Mesangial cell (primary cell): ENCODE measurements at places on chromosomes 5 and 9. TPM values are rescaled to one million over a fixed set of nuclear protein-coding genes. Genes with fewer than 3 reads are reported as not detected.

Gene PCDHA2
- under 0.01 TPM in 1 of 2 replicates, not detected in the other for total RNA-seq

Gene NTNG2
- under 0.01 and 1.1 TPM in 2 replicates for total RNA-seq

Gene TXNDC8
- not detected in 2 replicates for total RNA-seq

Gene RANBP3L
- total RNA-seq, result not detected in 2 replicates

Gene C5orf58
- not detected in 2 replicates for total RNA-seq

Gene TOR4A
- 50.8 and 52.1 TPM in 2 replicates for total RNA-seq

Gene PCDHB3
- total RNA-seq, result 0.16 and 0.38 TPM in 2 replicates

Gene TMEM232
- under 0.01 and 1.3 TPM in 2 replicates for total RNA-seq

Gene ATP10B
- not detected in 2 replicates for total RNA-seq

Gene ARAP3
- total RNA-seq, result 6.0 and 7.2 TPM in 2 replicates

Gene PCDHB11
- total RNA-seq, result 0.16 and 0.63 TPM in 2 replicates

Gene ADRB2
- total RNA-seq, result 0.89 and 1.3 TPM in 2 replicates

Gene SEC61B
- total RNA-seq, result 172 and 233 TPM in 2 replicates

Gene HEMGN
- total RNA-seq, result not detected in 2 replicates

Gene FGD3
- total RNA-seq, result under 0.01 TPM in 2 replicates

Gene ANKRD55
- not detected in 2 replicates for total RNA-seq

Gene MYORG
- 4.9 and 6.2 TPM in 2 replicates for total RNA-seq

Gene IQGAP2
- 1.5 and 1.9 TPM in 2 replicates for total RNA-seq

Gene ZNF782
- total RNA-seq, result 1.3 and 3.2 TPM in 2 replicates

Gene IFNB1
- not detected in 2 replicates for total RNA-seq

Gene MLLT3
- 16.1 and 22.9 TPM in 2 replicates for total RNA-seq

Gene GNA14
- total RNA-seq, result 0.49 and 0.51 TPM in 2 replicates

Gene ENTPD8
- total RNA-seq, result 0.38 TPM in 1 of 2 replicates, not detected in the other

Gene QRFP
- total RNA-seq, result not detected in 2 replicates

Gene GARIN3
- total RNA-seq, result not detected in 2 replicates

Gene OCLN
- 6.0 and 16.5 TPM in 2 replicates for total RNA-seq

Gene ITGA1
- 3.7 and 36.1 TPM in 2 replicates for total RNA-seq

Gene ABCA1
- total RNA-seq, result 36.0 and 38.0 TPM in 2 replicates

Gene PTGES2
- 84.0 and 100 TPM in 2 replicates for total RNA-seq
